ENCODE measurements at places on chromosomes 1 and 21.

DNA sequence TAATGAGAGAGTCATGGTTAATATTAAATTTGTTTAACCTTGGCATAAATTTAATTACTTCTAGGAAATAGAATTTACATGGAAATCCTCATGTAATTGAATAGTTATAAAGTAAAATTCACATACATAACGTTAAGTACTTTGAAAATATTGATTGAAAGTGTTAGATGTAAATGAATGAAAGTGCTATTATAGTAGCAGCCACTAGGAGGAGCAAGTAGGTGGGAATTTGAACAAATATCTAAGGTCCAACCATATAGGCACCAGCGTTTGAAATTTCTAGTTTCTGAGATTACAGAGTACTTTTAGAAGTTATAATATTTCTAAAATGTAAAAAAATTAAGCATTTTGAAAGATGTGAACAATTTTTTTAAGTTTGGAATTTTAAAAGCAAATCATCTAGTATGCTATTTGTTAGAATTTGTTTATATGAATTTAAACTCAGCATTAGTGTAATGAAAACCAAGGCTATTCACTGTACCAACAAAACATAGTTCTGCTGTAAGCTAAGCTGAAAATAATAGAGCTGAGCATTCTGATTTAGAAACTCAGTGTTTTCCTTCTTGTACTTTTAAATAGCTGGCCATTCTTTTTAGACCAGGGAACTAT is 3.3 kb downstream of the B3GALT2 start:
- no peak for DNase-seq

DNA sequence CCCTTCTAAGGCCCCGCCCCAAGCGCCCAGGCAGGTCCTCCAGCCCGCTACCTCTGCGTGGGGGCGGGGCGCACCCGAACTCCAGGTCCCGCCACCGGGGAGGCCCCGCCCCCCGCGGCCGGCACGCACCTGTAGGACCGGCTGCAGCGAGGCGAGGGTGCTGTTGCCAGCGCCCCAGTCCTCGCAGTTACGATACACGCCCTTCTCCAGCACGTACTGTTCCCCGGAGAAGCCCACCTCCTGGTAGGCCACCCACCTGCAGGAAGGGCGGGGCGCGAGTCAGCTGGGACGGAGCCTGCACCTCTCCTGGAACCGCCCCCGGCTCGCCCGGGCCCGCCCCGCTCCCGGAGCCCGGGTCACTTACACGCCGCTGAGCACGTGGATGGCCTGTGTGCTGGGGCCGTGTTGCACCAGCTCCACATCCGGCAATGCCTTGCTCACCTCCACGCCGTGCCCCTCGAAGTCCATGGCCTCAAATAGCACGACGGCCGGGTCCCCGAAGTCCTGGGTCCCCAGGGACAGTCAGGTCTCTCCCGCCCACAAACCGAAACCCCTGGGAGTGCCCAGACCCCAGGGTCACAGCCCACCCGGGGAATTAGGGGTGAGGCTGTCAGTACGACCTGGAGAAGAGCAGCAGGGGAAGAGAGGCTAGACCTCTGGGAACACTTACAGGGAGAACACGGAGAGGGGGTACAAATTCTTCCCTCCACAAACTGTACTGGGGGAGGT is 17.3 kb downstream of the CRYBG2 start:
- peak; percentile 56 for DNase-seq

GRCh38 chr1:233442026-233442780 is 114.7 kb downstream of the MAP3K21 start:
- DNase-seq, result no peak

DNA sequence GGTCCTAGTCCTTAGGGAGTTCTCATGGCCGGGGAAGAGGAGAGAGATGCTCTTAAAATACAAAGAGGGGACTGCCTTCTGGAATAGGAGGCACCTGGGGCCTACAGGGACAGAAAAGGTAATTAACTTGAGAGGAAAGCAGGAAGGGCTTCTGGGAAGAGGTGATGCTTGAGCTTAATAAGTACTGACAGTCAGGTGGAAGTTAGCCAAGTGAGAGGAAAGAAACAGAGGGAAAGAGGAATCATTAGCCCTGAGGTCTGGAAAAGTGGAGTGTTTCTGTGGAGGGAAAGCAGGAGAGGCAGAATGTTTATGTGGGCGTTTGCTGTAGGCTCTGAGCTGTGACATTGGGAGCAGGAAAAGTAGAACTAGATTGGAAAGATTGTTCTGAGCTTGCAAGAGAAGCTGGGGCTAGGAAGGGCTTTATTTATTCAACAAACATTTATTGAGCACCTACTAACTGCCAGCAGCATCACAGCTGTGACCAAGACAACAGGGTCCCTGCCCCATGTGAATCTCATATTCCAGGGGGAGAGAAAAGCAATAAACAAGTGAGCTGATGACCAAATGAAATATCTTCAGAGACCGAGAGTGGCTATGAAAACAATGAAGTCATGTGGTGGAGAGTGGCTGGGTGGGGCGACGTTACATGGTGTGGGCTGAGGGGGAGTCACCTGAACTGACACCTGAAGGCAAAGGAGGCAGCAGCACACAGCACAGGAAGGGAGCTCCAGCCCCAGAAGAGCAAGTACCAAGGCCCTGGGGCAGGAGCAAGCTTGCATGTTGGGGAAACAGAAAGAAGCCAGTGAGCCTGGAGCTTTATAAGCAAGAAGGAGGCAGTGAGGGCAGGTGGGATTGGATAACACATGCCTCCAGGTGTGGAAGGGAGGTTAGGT is 4.4 kb upstream of the FNDC5 start:
- no peak for DNase-seq

- peak; percentile 76 for DNase-seq
Observed at GRCh38 chr1:26288311-26288941, 8.5 kb downstream of the SH3BGRL3 start.

DNA sequence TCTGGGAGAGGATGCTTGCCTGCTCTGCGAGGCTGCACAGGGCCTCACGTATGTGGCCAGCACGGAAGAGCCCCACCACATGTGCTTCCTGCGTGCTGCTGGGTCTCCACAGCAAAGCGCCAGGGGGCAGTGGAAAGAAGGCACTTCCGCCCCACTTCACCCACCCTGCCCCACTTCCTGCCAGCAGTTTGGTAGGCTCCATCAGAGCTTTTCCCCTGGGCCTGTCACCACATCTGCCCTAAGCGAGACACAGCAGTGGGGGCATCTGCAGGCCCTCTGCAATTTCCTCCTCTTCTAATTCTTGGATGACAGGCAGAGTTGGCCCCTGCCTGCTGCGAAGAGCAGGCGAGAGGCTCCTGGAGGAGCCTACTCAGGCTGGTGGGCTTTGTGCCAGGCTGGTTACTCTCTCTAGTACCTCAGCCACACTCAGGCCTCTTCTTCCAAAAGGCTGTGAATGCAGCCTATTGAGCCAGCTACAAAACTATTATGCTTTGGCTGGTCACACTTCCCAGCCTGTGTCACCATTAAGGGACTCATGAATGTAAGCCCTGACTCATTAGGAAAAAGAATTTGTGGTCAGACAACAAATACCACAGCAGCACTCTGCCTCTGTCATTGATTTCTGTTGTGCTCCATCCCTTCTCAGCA is 25.0 kb downstream of the CD244 start:
- DNase-seq, result peak; percentile 76

GRCh38 chr1:218671573-218671972 is 326.4 kb downstream of the TGFB2 start:
- no peak for DNase-seq

GRCh38 chr21:43909741-43910400 is 44.8 kb downstream of the AGPAT3 start:
- no peak for DNase-seq

DNA sequence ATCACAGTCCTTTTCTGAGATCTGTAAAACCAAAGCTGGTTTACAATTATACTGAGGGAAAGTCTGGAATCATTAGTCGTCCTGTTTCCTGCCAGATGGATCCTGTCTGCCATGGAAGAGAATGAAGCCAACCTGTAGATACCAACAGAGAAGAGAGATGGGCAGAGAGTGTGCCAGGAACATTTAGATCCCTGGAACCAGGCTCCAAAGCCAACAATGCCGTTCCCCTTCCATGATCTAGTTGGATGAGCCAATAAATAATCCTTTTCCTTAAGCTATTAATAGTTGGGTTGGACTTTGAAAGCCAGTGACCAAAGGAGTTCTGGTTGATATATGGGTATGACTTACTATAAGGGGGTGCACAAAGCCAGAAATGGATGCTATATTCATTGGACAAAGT is 15.0 kb downstream of the CAPN8 start:
- DNase-seq, result no peak

- no peak for DNase-seq
Observed at GRCh38 chr1:221612047-221612777, 129.7 kb downstream of the DUSP10 start.

DNA sequence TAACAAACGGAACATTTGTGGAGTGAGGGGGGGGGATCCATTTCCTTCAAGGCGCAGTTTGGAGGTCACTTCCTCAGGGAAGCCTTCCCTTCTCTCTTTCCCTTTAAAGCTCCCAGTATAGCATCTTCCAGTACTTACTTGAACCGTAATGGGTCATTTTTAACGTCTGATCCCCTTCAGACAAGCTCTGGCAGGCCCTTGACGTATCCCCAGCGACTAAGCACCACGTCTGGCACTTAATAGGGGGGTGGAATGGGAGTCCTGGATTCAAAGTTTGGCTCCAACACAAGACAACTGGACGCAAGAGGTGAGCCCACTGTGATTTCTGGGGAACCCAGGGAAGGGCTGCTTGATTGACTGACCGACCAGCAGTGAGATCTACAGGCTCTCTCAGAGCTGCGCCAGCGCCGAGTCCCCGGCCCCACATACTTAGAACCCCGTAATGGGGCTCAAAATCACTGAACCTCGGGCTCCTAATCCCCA is 441 bp downstream of the YARS1 start:
- no peak for DNase-seq

- no peak for DNase-seq
Observed at GRCh38 chr1:6960291-6960811, 175.1 kb downstream of the CAMTA1 start.

GRCh38 chr1:180435566-180435965 is 66.8 kb downstream of the ACBD6 start:
- no peak for DNase-seq

GRCh38 chr21:45543371-45543709 is 1.1 kb upstream of the SLC19A1 start:
- no peak for DNase-seq

DNA sequence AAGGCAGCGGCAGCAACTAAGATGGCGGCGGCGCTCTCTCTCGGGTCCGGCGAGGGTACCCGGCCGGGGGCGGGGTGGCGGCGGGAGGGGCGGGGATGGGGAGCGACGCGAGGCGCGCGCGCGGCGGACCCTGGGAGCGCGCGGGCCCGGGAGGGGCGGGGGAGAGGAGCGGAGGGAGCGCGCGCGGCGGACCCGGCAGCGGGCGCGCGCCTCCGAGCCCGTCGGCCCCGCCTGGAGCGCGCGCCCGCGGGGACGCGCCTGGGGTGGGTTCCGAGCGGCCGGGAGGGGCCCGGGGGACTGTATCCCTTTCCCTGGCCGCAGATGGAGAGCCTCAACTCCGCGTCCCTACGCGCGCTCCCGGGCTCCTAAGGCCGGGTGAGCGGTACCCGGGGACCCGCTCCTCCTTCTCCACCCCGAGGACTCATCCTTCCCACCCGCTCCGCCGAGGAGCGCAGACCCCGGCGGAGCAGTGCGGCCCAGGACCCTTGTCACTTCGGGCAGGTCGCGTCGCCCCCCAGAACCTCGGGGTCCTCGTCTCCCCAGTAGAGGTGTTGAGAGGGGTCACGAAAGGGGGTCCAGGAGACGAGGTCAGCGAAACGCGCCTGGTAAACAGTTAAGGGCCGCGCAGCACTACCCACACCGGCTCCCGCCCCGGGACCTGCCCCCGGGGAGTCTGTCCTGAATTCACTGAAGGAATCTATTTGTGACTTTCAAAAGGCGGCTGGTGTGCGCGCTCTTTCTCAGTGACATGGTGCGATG is at the start of gene CLSTN1:
Gene CLSTN1, minus strand, starts transcription at position 23 of the 759 bp plus-strand sequence. CDS start 232 bp downstream, outside the sequence.
- DNase-seq, result peak; percentile 83

DNA sequence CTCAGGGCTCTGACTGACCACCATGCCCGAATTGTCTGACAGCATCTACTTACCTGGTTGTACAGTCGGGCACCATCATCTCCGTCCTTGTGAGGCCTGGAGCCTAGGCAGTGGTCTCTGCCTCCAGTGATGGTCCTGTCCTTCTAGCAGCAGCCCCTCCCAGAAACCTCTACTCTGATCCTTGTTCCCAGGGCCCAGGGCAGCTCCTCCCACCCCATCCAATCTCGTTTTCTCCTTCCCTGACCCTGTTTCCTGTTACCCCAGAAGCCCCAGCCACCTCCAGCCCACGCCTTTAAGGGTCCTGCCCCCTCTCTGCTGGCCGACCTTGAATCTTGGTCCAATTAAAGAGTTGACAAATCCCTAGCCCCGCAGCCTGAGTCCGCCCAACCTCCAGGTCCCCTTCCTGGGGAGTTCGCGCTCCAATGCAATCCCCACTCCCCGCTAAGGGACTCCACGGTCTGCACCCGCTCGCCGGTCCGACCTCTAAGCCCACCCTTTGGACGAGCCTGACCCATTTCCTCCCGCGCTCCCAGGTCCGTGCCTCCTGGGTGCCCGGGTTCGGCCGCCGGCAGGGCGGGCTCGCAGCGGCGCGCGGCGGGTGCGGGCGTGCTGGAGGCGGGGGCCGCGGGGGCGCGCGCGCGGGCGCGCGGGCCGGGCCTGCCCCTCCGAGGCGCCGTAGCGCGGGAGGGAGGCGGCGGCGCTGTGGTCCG is at the start of gene B4GALT2:
Gene B4GALT2, plus strand, starts transcription at position 660 of the 710 bp plus-strand sequence. CDS start 1,951 bp downstream, outside the sequence.
- peak; percentile 51 for DNase-seq

- DNase-seq, result no peak
Observed at GRCh38 chr1:181583598-181583997, 100.3 kb downstream of the CACNA1E start.

GRCh38 chr1:225418059-225418458 is 9.8 kb downstream of the LBR start:
- DNase-seq, result no peak

- peak; percentile 64 for DNase-seq
Observed at GRCh38 chr1:111471012-111471411, 2.8 kb upstream of the C1orf162 start.

DNA sequence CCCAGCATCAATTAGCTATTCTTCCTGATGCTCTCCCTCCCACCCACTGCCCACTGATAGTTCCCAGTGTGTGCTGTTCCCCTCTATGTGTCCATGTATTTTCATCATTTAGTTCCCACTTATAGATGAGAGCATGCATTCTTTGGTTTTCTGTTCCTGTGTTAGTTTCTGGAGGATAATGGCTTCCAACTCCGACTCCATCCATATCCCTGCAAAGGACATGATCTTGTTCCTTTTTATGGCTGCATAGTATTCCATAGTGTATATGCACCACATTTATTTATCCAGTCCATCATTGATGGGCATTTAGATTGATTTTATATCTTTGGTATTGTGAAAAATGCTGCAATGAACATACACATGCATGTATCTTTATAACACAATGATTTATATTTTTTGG is 30.2 kb downstream of the DISC1 start:
- no peak for DNase-seq

Data from T-helper 2 cell treated with Interferon-gamma antibody and Interleukin-4, amounts not matched to agents 5 μg/mL and 100 μg/mL, for 36 hours (primary cell).